ENCODE measurements at places on chromosomes 11 and 22.

GRCh38 chr11:95254131-95254704 is 23.2 kb upstream of the SESN3 start:
- DNase-seq = peak; percentile 23

- DNase-seq = no peak
Measured at GRCh38 chr22:44930711-44931035, 79.1 kb downstream of the PHF21B start.

DNA sequence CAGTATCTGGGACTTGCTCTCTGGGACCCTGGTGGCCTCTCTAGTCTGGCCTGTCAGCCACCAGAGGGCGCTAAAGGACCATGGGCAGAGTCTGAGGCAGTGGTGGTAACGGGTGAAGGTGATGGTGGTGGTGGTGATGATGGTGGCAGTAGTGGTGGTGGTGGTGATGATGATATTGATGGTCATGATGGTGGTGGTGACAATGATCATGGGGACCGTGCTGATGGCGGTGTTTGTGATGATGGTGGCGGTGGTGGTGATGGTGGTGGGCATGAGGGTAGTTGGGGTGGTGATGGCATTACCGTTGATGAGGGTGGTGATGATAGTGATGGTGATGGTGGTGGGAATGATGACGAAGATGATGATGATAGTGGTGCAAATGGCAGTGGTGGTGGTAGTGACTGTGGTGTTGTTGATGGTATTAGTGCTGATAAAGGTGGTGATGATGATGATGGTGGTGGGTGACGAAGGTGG is 16.0 kb downstream of the TRPM5 start:
- peak; percentile 81 for DNase-seq

DNA sequence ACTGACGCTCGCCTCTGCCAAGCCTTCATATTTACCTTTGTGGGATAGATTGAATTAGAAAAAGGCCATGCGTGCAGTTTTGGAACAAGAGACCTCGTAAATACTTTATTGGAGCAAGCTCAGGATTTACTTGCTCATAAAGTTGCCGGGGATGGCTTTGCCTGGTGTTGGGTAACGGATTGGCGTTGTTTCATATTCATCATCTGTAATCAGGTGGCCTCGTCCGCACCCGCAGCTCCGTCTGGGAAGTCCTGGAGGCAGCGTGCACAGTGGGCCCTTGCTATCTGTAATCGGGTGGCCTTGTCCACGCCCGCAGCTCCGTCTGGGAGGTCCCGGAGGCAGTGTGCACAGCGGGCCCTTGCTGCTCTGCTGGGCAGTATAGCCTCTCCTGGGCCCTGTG is 1209.3 kb downstream of the BRD1 start:
- no peak for DNase-seq

GRCh38 chr11:120750647-120751549 is 239.3 kb downstream of the GRIK4 start:
- DNase-seq = no peak

DNA sequence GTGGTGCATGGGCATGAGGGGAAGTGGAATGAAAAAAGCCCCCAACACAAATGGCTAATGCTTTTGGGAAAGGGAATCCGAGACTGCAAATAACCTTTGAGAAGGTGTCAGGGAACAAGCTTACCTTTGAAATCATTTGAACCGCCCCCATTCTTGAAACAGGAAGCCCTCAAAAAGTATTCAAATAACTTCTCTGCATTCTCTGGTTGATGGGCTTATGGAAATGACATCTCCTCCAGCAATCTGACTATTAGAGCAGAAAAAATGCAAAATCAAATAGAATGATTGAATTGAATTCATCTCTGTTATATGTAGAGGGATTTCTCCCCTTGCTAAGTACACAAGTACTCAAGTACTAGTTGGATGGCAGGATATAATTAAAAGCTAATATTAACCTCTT is 409.9 kb downstream of the TMEM135 start:
- DNase-seq = no peak

DNA sequence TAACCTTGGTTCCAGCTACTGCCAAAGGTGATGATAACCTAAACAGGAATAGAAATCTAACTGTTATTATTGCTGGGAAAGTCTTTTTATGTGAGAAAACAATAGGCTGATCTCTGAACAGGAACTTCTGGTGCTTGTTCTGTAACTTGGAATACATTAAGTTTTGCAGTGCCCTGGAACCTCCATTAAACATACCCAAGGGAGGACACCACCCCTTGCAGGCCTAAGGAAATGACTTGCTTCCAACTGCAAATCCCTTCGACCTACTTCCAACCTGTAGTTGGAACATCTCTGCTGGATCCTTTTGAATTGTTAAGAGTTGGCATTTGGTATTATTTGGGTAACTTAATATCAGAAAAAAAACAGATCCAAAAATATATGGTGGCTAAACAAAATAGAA is 188.4 kb upstream of the API5 start:
- no peak for DNase-seq

- DNase-seq = no peak
Measured at GRCh38 chr11:129999407-129999806, 3.2 kb downstream of the PRDM10 start.

DNA sequence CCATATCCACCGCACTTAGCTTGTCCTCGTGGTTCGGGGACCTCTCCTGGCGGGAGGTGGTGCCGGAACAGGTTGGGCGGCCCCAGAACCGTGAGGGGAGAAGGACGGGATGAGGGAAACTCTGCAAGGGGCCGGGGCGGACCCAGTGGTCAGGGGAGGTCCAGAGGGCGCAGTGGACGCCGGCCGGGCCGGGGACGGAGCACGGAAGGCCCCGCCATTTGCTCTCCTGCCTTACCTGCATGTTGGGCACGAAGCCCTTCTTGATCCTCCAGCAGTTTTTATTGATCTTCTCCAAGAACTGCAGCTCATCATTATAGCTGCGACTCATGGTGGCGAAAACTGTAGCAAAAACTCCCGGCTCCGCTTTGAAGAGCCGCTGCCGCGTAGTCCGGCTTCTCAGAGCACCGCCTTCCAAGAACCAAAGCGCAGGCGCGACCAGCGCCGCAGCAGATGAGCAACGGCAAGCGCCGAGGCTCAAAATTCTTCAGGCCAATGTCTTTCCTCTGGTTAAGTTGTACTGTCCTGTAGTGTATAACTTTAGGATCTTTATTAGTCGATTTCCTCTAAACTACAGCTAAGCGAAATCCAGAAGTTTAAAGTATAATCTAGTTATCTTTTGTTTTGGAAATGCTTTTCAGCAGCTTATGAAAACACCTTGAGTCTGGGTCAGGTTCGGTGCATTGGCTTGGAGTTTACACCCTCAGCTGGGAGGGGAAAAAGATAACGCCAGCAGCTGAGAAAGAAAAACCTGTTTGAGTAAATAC is at the start of gene RTCB:
Gene RTCB, minus strand, starts transcription at position 419 of the 764 bp plus-strand sequence. Its CDS starts 91 bp downstream, at position 328.
- DNase-seq = peak; percentile 86

DNA sequence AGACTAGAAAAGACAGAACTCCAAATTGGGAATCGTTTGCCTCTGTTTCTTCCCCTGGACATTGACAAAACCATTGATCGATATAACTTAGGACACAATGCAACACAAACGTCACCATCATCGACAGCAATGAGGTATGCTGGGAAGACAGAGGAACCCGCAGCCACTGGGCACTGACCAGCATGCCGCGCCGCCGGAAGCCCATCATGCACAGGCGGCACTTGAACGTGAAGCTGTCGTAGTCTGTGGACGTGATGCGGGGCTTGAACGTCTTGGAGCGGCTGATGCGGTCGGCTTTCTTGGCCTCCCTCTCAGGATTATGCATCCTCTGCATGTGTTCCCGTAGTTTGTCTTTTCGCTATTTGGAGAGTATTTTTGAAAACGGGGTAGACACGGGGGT is 23.0 kb upstream of the NFRKB start:
- DNase-seq = no peak

GRCh38 chr11:9821008-9821752 is 157.3 kb downstream of the SWAP70 start:
- no peak for DNase-seq

- DNase-seq = no peak
Measured at GRCh38 chr11:85945788-85946187, 90.6 kb downstream of the CCDC83 start.

- DNase-seq = no peak
Measured at GRCh38 chr11:113468726-113469345, 6.4 kb downstream of the DRD2 start.

DNA sequence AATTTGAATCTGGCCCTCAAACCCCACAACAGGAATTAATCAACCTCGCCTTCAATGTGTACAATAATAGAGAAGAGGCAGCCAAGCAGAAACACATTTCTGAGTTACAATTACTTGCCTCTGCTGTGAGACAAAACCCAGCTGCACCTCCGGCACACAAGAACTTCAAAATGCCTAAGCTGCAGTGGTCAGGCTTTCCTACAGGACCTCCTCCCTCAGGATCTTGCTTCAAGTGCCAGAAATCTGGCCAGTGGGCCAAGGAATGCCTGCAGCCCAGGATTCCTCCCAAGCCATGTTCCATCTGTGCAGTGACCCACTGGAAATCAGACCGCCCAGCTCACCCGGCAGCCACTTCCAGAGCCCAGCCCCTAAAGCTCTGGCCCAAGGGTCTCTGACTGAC is 3.4 kb upstream of the NDUFC2 start:
- DNase-seq = no peak

- no peak for DNase-seq
Measured at GRCh38 chr11:12141283-12141682, 30.9 kb downstream of the MICAL2 start.

- DNase-seq = no peak
Measured at GRCh38 chr11:102292933-102293332, 24.4 kb upstream of the BIRC3 start.

All from stimulated activated CD8-positive, alpha-beta memory T cell treated with anti-CD3 and anti-CD28 coated beads, Interleukin-2, amount 100 ng/mL, for 48 hours (primary cell).